Activated CD4-positive, alpha-beta T cell treated with anti-CD3 and anti-CD28 coated beads, Interleukin-2, amount 50 U/mL, for 4 hours (primary cell): ENCODE measurements at places on chromosomes 5 and 9.
A peak's percentile ranks its signal among the peaks of the same experiment; 100 is the strongest.

GRCh38 chr5:138354926-138355378 lies 2.5 kb downstream of the KDM3B start:
- peak; percentile 34 for DNase-seq

DNA sequence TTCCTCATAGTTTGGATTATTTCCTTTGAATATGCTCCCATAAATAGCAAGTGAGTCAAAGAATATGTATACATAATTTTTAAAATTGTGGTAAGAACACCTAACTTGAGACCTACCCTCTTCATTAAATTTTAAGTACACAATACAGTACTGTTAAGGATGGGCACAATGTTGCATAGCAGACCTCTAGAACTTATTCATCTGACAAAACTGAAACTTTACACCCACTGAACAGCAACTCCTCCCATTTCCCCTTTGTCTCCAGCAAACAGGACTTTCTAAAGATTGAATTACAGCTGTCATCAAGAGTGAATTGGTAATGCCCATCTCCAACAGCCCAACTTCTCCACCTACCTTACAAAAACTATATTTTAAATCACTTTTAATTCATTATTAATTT lies 388.9 kb downstream of the HTR1A start:
- no peak for DNase-seq

DNA sequence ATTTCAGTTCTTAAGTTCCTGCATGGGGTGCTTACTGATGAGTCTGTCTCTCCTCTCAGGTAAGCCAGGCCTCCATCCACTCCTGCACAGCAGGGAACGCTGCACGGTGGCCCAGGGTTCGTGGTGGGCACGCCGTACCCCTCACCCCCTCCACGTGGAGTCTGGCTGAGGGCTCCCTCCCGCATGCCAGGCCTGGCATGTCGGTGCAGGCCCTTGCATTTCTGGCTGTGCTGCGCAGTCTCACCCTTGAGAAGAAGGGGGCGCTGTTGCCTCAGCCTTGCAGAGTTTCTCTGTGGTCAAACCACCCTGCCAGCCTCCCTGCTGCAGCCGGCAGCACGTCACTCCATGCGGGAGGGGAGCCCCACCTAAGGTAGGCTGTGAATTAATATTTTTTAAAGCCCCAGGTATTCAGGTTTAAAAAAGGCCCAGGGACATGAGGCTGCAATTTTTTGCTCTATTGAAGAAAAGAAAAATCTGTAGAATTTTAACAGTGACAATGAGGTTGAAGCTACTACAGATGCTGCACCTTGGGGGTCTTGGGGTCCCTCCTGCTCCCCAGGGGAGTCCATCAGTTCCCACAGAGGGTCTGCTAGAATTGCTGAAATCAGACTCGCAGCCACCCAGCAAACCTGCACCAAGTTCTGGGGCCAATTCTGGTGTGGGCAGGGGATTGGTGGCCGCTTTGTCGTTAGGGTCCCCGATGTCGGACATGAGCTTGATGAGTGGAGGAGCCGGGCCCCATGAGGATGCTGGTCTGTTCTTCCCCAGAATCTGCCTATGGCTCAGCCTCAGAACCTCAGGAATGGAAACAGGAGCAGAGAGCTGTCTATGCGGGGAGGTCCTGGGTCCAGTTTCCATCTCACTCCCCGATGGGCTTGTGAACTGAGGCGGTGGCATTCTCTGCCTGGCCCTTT lies 52.6 kb downstream of the TENT4A start:
- peak; percentile 42 for DNase-seq

- DNase-seq: no peak
Measured at GRCh38 chr5:17069995-17070511, 134.0 kb upstream of the MYO10 start.

DNA sequence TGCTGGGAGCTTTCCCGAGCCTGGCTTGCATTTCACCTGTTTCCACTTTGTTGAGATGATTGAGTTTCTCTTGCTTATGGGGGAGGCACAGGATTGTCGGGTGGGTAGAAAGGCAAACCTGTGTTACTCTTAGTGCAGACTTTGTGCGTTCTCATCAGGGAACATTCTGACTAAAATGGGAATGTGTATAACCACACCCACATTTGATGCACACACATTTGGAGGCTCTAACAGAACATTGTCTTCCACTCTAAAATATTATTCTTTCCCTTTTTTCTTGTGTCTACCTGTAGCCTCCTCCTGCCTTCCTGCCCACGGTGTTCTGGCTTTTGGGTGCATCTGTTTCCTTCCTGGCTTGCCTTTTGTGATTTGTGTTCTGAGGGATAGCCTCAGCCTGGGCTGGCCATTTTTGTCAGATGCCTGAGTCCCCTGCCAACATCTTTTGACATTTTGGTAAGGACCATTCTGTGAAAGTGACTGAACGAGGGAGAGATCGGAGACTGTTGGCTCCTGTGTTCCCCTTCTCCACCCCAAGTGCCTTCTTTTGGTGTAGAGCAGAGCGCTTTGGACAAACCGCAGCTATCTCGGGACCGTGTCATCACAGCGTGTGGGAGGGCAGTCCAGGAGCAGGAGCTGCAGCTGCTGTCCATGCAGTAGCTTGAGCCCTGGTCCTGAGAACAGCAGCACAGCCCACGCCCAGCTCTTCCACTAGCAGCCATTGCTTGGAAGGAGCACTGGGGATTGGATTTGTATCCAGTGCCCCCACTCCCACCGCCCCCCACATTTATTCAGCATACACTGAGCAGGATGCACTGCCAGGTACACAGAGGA lies 101.4 kb downstream of the ARHGAP26 start:
- DNase-seq: no peak

- DNase-seq: no peak
Measured at GRCh38 chr9:89879701-89880100, 274.9 kb downstream of the GADD45G start.

- DNase-seq: peak; percentile 34
Measured at GRCh38 chr5:149730620-149731331, 666 bp downstream of the PPARGC1B start.

GRCh38 chr5:147979761-147980160 lies 73.4 kb upstream of the C5orf46 start:
- DNase-seq: no peak

GRCh38 chr5:143182901-143183820 lies 220.3 kb downstream of the NR3C1 start:
- peak; percentile 52 for DNase-seq

DNA sequence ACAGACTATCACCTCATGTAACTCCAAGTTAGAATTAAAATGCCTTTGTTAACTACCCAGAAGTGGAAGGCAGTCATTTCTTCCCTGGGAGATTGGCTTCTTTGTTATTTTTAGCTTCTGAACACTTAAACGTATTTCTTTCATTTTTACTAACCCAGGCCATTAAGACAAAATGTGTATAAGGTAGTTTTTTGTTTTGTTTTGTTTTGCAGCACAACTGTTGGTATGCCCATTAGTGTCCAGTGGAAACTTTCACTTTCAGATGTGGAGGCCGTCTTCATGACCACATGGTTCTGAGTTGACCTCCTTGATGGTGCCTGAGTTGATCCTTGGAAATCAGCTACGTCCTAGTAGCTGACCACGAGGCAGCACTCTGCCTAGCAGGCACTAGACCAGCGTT lies 264.6 kb upstream of the ZNF608 start:
- no peak for DNase-seq

DNA sequence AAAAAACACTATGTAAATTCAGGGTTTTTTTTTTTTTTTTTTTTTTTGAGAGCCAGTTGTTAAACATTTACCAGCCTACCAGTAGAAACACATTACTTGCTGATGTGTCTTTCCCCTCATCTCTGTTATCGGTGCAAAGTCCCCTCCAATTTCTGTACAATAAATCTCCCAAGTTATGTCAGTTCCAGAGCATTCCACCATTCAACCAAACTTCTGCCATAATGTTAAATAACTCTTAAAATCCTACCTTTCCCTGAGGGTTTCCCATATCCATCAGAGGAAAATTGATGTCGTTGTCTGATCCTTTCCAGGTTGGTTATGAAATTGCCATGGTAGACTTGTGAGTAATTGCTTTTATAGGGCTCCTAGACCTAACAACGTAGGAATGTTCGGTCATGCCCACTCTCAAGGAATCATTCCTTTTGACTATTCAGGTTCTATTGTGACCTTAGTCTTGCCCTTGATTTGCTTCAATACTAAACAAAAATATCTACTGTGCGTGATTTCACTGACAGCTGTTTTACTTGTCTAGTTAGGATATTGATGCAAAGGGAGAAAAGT lies 5.6 kb upstream of the PPP2R2B start:
- DNase-seq: no peak

DNA sequence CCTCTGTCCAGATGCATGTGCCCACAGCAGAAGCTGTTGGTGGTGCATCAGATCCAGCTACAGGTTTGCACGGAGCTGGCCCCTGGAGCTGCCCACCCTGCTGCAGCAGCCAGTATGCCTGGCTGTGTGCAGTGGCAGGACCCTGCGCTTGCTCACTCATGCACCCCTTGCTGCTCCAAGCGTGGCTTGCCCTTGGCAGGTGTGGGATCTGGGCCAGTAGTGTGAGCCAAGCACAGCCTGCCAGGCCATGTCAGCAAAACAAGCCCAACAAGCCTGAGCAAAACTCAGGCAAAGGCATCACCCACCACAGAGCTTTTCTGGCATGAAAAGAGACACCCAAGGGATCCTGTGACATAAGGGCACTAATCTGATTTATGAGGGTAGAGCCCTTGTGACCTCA lies 18.3 kb upstream of the ECPAS start:
- DNase-seq: no peak

DNA sequence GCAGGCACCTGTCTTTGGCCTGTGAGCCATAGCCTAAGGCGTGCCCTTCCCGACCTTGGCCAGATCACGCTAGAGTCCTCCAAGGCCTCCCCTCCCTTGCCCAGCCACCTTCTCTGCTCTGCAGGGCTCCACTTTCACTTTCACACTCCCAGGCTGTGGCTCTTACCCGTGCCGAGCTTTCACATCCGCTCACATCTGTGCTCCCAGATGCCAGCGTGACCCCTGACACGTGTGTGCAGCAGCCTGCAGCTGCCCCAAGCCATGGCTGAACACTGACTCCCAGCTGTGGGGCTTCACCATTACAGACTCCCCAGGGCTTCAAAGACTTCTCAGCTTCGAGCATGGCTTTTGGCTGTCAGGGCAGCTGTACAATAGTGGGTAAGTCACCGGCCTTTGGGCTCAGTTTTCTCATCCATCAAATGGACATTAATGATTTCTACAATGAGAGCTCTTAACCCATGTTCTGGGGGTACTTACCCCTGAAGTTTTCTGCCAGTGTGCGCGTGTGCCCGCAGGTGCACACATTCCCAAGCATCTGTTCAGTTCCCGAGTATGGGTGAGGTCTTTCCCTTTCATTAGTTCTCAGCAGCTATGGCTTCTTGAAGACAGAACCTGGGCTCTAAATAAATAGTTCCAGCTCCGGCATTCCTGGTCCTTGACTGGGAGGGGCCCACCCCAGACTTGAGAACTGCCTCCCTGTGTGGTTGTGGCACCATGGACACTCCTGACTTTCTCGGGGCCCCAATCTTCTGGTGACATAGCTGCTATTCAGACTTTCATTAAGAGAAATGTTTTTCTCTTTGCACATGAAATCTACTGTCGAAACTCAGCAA lies 118.6 kb downstream of the RGS3 start:
- peak; percentile 68 for DNase-seq

DNA sequence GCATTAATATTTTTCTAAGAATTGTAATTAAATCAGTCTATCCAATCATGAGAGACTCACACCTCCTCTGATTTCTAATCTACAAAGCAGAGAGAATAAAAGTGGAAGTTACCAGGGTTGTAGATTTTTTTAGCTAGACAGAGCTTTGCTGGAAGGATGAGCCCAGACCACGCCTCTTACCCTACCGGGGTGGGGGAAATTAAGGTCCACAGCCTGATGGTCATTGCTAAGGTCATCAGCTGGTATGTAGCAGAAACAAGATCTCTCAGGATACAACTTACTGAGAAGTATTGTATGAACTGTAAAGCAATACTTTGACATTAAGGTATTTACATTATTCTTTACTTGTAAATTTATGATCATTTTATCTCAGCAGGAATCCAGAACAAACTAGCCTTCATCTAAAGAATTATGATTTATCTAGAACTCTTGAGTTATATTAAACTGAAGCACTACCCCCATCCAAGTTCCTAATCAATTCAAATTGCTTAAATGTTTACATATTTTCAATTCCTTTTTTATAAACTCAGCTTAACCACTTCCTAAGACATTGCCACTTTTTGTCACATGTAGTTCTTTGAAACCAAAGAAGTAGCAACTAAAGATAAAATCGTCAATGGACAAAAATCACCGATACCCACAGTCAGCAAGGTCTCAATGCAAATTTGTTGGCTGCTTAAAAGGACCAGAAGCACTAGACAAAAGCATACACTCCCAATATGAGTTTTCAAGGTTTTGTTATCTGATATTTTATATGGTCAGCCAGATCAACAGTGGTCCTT lies 225.8 kb upstream of the DAPK1 start:
- DNase-seq: no peak

DNA sequence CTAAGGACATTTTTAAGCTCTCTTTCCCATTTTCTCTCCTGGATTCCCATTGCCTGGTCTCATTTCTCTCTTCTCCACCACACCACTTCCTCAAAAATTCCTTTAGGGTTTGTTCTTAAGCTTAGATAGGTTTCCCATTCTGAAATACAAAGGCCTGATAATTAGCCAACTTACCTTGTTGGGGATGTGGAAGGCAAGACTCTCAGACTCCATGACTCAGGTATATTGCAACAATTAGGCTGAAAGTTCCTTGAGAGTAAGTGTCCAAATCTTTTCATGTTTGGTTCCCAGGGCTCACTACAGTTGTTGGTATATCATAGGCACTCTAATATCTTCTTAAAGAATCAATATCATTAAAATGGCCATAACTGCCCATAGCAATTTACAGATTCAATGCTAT lies 43.6 kb downstream of the FXN start:
- no peak for DNase-seq

DNA sequence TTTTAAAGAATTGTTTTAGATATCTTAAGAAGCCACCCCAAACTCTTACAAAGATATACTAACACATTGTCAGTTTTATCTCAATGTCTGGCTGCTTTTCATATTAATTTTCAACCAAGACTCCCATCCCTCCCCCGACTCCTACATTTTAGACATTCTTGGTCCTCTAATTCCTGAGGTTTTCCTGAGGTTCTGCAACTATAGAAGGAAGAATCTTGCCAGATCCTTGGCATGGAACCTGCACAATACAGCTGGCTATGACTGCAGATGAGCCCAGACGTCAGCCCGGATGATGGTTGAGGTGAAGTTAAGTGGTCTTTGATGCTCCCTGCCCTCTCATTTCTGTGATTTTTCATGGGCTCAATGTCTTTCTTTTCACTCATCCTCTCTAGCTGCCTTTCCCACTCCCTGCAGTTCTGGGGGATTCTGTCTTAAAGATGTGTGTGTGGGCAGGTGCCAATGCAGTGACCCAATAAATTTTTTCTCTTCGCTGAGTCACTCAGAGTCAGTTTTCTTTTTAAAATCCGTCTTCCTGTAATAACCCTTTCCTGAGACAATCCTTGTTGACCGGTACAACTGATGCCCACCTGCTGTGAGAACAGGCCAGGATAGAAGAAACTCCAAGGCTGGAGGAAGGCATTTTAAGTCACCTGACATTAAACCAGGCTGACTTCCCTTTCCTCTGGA lies 237.8 kb upstream of the GAS1 start:
- no peak for DNase-seq

- DNase-seq: no peak
Measured at GRCh38 chr5:92514896-92515295, 1066.1 kb downstream of the NR2F1-AS1 start.

DNA sequence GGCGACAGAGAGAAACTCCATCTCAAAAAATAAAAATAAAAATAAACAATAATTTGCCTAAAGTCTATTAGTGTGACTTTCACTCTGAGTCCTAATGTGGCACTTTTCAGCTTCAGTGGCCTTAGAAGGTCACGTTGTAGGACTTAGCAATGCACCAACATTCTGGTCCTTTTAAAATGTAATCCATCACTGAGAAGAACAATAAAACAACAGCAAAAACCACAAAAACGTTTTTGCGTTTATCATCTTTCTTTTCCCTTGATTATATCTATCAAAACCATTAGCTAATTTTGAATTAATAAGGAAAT lies 190.1 kb upstream of the ZNF608 start:
- no peak for DNase-seq
